ENCODE measurements at places on chromosomes 1 and 21. TPM values are rescaled to one million over a fixed set of nuclear protein-coding genes. Genes with fewer than 3 reads are reported as not detected.

The RHD gene
- polyA plus RNA-seq = 0.21 TPM

The PDZK1IP1 gene
- 7.5 TPM for polyA plus RNA-seq

The EDARADD gene
- not detected for polyA plus RNA-seq

The DEGS1 gene
- polyA plus RNA-seq = 65.9 TPM

The SPRR2D gene
- not detected for polyA plus RNA-seq

The IL12RB2 gene
- polyA plus RNA-seq = 40.5 TPM

The PTPN7 gene
- polyA plus RNA-seq = 126 TPM
